MG63 (cell line): ENCODE measurements at places on chromosomes 4 and X.

DNA sequence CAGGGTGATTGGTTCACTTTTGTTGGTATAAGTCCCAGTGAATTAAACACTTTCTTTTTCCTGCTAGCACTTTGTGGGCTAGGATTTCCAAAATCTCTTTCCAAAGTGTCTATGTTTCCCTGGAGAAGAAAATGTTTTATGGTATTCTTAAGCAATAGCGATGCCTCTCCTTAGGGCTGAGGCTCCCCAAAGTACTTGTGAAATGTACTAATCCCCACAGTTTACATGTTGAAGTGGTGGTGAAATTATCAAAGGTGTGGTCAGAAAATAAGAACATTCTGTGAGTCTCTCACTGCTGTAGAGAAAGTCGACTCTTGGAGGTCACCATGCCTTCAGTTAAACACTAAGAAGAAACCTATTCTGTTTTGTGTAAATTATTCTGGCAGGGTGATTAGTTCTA lies 51.5 kb upstream of the AMELX start:
- no peak for DNase-seq

DNA sequence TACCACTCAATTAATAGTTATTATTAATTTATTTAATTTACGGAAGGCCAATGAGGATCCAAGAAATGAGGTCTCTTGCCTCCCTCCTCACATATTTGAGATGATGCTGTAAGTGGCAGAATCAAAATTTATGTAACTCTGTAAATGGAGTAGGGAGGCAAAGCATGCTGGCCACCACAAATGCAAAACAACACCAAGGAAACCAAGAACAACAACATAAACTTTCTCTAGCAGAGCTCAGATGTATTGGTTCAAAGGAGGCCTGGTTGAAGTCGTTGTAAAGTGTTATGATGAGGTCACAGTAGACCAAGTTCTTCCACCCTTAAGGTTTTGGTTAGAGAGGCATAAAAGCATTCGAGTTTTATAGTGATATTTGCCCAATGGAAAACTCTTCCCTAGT lies 194.8 kb upstream of the FAT1 start:
- DNase-seq, result no peak

- no peak for DNase-seq
These were observed 120.2 kb upstream of the NDST4 start for GRCh38 chr4:115233600-115233999.

- no peak for DNase-seq
These were observed 59.7 kb downstream of the MAB21L2 start for GRCh38 chr4:150641612-150642011.

- no peak for DNase-seq
These were observed 72.6 kb upstream of the DHX15 start for GRCh38 chr4:24656906-24657305.

- DNase-seq, result no peak
These were observed 8.1 kb downstream of the DOK7 start for GRCh38 chr4:3471098-3471760.

DNA sequence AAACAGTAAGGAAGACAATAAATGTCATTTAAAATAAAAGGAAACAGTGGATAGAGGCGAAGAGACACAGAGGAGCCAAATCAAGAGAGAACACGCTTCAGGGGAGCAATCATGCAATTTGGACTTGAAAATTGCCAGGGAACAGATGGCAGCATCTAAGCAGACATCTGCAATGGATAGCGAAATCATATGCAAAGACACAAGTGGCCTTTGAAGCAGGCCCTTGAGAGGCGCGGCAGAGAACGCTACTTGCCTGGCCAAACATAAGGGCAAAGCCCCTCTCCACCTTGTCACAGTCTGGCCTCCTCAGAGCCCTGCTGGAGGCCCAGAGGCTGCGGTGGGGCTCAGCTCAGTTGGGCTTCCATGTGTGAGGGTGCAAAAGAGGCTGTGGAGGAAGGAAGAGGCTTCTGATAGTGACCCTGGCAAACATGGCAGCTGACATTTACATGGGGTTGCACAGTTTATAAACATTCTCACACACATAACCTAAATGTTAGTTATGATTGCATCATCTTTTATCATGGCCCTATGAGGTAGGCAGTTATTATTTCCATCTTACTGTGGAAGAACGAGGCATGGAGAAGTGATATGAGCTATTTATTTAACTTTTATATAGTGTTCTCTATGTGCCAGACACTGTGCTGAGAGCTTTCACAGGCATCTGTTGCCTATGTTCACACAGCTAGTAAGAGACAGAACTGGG lies 18.3 kb downstream of the ADGRG4 start:
- no peak for DNase-seq

DNA sequence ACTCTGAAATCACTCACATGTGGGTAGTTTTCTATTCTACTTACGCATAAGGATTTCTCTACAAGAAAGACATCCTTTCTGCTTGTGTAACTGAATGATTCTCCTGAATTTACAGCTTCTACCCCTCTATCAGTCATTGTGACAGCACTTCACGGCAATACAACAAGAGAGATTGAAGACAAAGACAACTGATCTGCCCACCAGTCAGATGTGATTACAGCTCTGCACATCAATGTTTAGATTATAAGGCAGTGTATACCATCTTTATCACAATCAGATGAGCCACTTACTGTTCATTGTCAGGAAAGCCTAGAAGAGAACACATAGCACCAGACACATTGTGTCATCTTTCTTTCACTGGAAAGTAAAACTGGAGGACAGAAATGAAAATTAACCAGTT lies 324.4 kb downstream of the CENPC start:
- no peak for DNase-seq

GRCh38 chr4:149247164-149247563 lies 568.5 kb downstream of the IQCM start:
- DNase-seq, result no peak

GRCh38 chr4:145819853-145820181 lies 118.8 kb downstream of the ZNF827 start:
- no peak for DNase-seq

DNA sequence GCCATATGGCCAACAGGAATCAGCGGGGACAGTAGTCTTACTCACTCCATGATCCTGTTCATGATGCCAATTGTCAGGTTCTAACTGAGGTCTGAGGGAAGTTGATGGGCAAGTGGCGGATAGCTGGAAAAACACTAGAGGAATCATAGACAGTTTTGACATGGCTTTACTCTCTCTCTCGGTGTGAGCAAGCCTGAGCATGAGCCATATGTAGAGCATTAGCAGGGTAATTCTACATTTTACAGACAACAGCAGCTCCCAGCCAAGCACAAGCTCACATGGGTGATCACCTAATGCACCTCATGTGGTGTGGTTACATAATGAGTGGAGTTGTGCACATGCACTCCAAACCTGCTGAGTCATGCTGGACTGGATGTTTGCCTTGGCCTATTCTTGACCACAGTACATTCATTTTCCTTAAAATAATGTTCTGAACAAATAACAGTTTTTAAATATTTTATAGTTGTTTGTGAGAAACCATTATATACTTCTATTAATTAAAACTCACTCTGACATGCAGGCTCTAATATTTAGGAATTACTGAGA lies 429.2 kb downstream of the GPAT3 start:
- peak; percentile 26 for DNase-seq

DNA sequence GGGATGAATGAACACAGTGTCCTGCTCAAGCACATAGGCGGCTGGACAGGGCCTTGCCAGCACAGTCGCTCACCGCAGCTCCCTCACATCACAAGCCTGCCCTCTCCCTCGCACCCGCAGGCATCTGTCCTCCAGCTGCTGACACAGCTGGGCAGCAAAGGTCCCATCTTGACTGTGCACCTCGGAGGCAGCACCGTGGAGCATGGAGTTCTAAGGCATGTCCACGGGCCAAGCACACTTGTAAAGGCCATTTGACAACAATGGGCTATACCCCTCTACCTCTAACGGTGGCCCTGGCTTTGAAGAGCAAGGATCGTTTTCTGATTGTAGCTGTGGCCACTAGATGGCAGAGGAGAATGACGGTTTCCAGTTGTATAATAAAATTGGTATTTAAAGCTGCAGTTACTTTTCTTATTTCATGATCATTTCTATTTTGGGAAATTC lies 53.8 kb downstream of the APLN start:
- DNase-seq, result no peak

- DNase-seq, result no peak
These were observed 16.6 kb upstream of the H2AZ1 start for GRCh38 chr4:99966692-99967091.

- no peak for DNase-seq
These were observed 184.4 kb downstream of the PCDH7 start for GRCh38 chr4:30904588-30904987.

- DNase-seq, result peak; percentile 5
These were observed 17.5 kb upstream of the SH3KBP1 start for GRCh38 chrX:19904778-19905367.
